Testis (tissue), 5 donors: ENCODE measurements at places on chromosomes 3 and 15. TPM values are rescaled to one million over a fixed set of nuclear protein-coding genes. Genes with fewer than 3 reads are reported as not detected.

Gene PRR20G
- 9.1 TPM for total RNA-seq

Gene ABHD5
- total RNA-seq, result 25.0 TPM

Gene CPN2
- 1.1 TPM for total RNA-seq

Gene ABI3BP
- total RNA-seq, result 25.0 TPM

Gene CAPN7
- total RNA-seq, result 94.7 TPM

Gene AADACL2
- not detected for total RNA-seq

Gene ADCY5
- 41.6 TPM for total RNA-seq

- DNase-seq, result no peak
Measured at GRCh38 chr3:9250236-9250635, 790 bp upstream of the SRGAP3 start.

DNA sequence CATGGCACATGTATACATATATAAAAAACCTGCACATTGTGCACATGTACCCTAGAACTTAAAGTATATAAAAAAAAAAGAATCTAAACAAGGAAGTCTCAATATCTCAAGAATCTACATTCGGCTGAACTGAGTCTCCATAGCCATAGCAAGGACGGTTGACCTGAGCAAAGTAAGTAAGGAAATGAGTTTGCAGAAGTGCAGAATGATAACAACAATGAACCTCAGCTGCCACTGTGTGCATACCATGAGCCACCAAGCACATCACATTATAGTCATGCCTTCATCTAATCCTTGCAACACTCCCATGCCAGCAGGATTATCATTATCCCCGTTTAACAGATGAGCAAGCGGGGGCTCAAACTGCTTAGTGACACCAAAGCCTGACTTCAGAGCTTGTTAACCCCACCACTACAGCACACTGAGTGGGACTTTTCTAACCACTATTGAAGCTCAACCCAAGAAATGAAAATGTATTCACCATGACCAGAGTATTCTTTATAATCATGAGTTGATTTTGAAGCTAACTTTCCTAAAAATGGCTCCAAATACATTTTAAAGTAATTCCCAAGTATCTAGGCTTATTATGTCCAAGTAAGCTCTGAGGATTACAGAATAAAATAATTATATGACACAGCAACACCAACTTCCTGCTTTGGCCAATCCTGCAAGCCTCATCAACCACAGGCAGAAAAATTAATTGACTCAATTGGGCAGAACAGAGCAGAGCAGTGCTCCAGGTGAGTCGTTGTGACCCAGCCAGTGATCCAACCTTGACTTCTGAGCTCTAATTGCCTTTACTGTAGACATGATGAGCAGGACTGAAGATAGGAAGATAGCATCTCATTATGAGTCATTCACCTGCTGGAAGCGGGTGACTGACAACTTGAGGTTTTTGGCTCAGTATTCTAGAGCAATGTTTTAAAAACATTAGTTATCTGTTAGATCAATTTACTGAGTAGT is 47.3 kb upstream of the IL12A start:
- no peak for DNase-seq

DNA sequence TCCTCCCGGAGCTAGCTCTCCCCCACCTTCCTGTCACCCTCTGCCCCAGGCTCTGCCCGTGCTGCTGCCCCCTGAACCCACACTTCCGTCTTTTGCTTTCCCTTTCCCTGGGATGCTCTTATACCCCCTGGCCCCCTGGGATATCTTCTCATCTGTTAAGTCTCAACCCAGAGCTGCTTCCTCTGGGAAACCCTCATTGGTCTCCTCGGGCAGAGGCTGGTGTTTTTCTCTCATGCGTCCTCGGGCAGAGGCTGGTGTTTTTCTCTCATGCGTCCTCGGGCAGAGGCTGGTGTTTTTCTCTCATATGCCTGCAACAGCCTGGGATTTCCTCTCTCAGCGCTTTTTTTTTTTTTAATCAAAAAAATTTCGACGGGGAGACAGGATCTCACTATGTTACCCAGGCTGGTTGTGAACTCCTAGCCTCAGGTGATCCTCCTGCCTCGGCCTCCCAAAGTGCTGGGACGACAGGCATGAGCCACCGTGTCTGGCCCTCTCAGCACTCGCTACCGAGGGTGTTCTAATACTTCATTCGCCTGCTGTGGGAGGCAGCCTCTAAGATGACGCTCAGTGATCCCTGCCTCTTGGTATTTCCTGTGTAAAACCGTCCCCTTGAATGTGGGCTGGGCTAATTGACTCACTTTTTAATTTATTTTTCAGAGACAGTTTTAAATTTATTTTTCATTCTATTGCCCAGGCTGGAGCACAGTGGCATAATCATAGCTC is 62.7 kb upstream of the TFRC start:
- no peak for DNase-seq

DNA sequence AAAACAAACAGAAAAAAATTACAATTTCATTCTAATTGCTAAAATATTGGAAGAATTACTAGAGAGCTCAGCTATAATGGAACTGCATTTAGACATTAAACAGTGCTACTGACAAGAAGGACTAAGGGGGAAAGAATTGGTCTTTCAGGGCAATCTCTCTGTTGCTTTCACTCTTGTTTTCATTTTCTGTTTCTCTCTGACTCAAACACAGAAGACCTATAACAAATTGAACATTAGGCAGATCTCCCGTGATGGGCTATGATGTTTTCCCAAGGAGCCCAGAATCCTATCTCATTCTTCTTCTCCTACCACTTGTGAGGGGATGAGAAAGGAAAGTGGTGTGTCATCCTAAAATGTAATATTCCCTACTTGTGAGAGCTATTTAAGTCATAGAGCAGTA is 358.0 kb upstream of the TGFBR2 start:
- no peak for DNase-seq

GRCh38 chr3:193148688-193149473 is 92.1 kb upstream of the PLAAT1 start:
- DNase-seq, result no peak

DNA sequence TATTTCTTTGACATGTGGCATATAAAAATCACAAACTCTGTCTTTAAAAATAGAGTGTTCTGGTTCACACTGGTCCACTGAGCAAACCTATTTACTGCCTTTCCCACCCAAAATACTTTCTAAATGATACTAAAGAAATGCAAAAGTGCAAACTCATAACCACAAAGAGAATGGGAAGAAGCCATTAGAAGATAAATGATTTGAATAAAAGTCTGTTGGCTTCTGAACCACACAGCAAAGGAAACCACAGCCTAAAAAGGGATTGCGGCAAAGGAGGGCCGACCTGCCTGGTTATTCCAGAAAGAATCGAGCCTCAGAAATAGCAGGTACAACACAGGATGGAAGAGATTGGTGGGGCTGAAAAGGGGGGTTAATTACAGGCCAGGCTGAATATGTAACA is 599.5 kb downstream of the FHIT start:
- DNase-seq, result no peak

- no peak for DNase-seq
Measured at GRCh38 chr3:46666453-46666845, 27.0 kb downstream of the ALS2CL start.

GRCh38 chr3:87997966-87998365 is 60.8 kb downstream of the CGGBP1 start:
- no peak for DNase-seq

- no peak for DNase-seq
Measured at GRCh38 chr3:134038071-134038491, 8.4 kb upstream of the SLCO2A1 start.

- DNase-seq, result no peak
Measured at GRCh38 chr3:51391566-51392354, 675 bp downstream of the RBM15B start.

DNA sequence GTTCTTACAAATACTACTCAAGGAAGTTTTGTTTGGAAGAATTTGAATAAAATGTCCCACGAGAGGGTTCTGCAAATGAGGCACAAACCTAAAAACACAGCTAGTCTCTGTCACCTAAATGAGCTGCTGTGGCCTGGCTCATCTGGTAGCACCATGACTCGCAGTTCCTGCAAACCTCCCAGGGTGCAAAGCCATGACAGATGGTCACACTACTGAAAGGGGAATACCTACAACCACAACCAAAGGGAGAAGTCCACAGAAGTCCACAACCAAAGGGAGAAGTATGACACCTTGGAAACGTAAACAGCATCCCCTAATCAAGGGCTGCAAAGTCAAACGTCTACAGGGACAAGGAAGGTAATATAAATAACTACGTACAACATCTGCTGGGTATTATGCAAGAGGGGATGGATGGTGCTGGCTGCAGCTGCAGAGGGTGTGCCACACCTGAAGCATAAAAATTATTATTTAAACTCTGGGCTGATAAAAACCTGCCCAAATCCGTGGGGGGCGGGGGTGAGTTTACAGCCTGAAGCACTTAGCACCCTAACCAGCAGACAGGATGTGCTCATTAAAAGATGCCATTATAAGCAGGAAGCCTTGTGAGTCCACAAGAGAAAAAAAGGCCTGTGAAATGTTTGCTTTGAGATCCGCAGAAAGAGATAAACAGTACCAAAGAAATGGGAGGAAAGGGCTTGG is 184.0 kb downstream of the MAGI1 start:
- DNase-seq, result no peak

DNA sequence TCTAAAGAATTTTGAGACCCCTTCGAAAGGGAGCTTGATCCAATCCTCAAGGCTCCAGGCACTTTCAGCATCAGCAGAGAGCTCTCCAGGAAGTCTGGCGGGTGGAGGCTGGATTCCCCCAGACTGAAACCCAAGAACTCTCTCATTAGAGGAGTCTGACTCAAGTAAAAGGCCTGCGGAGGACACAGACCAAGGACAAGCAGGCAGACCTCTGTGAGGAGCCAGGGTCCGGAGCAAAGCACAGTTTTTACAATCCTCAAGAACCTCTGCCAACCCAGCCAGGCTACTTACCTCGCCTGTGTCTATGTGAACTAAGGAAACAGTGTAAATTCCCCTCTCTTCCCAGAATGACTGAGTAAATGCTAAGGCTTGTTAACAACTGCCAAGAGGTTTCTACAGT is 86.2 kb downstream of the FBN1 start:
- DNase-seq, result peak; percentile 64

GRCh38 chr3:125589547-125590122 is 5.7 kb downstream of the OSBPL11 start:
- DNase-seq, result no peak

DNA sequence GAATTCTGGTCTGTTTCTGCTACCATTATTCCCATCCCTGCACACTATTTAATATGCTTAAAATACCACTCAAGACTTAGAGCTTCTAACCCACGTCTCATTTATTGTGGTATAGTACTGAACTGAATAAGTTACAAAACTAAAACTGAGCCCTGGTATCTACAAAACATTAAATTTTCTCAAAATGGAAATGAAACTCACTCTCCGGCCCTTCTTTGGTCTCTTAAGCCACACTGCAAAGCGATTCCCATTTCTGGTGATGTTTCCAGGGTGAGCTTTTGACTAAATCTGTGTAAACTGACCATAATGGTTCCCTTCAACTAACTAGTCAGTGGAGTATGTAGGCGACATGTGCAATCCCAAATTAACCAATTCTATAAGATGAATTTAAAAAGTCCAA is 18.6 kb downstream of the KPNA4 start:
- DNase-seq, result no peak

DNA sequence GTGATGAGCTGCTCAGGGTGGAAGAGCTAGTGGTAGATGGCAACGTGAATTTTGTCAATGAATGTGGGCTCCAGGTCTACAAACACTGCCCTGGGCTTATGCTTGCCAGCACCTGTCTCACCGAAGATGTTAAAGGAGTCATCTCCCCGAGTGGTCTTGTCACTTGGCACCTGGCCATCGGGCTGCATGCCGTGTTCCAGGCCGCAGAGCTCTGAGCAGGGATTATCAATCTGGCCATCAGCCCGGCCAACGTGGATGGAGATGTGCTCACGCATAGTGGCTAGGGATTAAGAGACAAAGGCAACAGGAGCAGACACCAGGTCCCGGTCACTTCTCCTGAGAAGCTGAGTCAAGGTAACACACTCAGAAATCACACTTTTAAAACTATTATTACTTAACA is 54.8 kb upstream of the ACTC1 start:
- no peak for DNase-seq

DNA sequence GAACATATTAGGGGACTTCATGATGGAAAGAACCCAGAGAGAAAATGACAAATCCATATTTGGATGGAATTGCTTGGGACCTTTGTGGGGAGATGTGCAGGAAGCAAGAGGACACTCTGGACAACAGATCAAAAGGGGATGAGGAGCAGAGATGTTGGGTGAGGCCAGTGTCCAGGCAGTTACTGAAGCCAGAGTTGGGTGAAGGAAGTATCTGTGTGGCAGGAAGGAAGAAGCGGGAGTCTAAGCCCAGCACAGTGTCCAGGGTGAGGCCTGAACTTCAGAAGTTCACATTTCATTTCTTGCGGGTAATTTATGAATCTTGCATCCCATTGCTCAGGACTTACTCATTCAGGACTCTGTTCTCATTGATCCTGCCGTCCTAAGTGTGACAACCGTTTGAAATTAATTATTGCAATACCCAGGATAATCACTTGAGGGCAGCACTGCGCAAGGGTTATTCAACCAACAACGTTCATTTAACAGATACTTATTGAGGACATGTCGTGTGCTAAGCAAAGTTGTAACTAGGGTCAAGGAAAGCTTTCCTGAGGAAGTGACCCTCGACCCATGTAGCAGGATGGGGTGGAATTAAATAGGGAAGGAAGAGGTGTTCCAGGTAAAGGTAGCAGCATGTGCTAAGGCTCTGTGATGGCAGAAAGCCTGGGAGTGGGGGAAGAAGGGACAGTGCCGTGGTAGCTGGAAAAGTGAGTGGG is 61.3 kb upstream of the CMTM8 start:
- peak; percentile 62 for DNase-seq

GRCh38 chr3:177250151-177250550 is 52.9 kb upstream of the TBL1XR1 start:
- DNase-seq, result no peak

DNA sequence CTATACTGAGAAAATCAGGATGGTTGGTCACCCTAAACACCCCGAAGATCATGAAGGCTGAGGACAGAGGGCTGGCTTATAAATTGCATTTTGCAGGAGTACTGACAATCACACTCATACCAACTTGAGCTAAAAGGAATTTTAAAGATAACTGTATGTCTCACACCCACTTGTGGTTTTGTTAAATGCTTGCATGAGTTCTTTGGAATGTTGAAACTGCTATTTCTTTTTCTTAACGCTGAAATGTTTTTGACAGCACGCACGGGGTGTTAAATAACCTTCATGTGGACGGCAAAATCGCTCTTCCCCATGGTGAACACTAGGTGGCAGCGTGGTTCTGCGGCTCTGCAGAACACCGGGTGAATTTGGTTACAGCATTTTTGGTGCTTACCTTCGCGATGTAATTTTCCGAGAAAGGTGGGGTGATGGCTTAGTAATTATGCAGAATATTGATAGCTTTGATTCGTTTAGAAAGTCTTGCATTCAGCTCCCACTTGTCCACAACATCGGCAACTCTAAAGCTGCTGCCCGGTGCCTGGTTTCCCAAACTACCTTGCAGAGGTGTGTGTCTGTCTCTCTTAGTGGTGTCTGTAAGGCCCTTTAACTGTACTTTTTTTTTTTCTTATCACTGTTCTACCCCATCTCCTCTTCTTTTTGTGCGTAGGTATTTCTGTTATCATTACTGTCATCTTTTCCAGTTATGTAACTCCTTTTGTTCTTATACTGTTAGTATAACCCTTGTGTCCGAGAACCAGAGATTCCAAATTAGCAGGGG is 51.7 kb downstream of the ARNT2 start:
- DNase-seq, result peak; percentile 75
